Fibroblast of skin of right biceps (primary cell): ENCODE measurements at places on chromosomes 12 and 14.

GRCh38 chr12:57242329-57242690 is 8.7 kb downstream of the STAC3 start:
- DNase-seq: no peak

GRCh38 chr12:5783289-5783920 is 161.7 kb downstream of the ANO2 start:
- DNase-seq: no peak

DNA sequence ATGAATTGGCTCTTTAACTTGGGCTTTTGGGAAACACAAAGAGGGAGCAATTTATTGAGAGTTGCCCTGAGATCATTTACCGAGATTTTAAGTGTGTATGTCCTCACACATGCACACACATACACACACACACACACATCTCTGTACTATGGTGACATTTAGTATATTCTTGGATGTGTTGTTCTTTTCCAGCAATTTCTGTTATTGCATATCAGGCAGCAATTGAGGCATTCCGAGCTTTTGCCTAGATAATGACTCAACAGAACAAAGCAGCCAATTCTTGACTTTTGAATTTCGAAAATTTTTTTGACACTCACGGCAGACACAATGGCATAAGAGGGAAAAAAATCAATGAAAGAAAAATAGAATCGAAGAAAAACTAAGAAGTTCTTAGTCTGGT is 248.5 kb downstream of the DUSP6 start:
- DNase-seq: no peak

GRCh38 chr12:27332714-27333402 is at the start of gene BMAL2:
Gene BMAL2, plus strand, starts transcription at chr12:27332836. Its CDS starts 237 bp downstream, at chr12:27333073.
- peak; percentile 51 for DNase-seq

DNA sequence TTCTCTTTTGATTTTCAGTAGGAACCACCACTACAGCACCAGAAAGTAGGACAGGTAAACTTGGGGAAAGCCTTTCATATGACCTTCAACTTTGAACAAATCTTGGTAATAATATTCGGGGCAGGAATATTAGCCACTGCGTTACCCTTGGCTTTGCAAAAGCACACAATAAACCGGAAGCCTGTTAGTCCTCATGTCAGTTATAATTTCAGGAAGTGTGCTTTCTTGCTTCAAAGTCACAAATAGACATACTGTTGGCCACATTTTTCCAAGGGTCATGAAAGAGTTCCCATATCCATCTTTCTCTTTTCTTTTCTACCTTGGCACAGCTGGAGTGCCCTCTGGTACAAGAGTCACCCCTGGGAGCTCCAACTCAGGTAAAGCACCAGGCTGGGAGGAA is 167.2 kb upstream of the CNTN1 start:
- no peak for DNase-seq

GRCh38 chr12:59115526-59115925 is 195.2 kb upstream of the LRIG3 start:
- peak; percentile 87 for DNase-seq

- DNase-seq: no peak
Observed at GRCh38 chr14:98926801-98927200, 345.2 kb downstream of the BCL11B start.

DNA sequence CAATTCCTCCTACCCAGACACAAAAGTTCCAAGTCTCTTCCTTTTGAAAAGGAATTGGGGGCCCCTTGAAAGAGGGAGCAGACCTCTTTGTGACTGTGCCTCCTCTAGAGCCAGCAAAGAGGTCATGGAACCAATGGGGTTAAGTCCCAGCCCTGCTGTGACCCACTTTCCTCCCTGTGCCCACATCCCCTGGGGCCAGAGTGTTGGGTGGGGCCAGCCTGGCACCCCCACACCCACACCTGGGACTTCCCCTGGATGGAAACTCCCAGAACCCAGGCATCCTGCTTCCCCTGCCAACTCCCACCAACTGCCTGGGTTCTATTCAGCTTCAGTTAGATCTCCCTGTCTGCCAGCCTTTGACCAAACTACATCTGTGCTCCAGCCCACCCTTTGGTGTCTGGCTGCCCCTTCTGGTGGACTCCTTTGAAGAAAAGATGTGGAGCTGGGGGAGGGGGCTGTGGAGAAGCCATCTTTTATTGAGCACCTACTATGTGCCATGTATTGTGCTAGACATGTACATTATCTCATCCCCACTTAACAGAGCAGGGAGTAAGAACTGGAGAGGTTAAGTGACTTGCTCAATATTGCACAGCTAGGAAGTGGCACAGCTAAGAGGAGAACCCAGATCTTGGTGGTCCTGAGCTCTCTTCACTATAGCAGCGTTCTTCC is 4.6 kb upstream of the RARG start:
- DNase-seq: no peak

DNA sequence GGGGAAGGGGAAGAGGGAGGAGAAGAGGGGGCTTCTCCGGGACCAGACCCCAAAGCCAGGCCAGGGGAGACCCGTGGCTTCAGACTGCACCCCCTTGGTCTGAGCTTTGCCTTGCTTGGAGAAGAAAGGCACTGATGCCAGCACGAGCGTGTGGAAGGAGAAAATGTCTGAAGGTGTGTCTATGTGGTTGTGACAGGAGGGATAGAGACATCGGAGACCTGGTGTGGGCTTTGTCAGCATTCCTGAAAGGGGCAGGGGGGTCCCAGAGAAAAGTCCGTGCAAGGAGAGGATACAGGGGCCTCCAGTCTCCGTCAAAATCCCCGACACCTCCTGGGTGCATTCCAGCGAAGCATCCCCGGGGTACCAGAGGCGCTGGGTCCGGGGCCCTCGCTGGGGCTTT is 139.0 kb upstream of the LHX5 start:
- no peak for DNase-seq

DNA sequence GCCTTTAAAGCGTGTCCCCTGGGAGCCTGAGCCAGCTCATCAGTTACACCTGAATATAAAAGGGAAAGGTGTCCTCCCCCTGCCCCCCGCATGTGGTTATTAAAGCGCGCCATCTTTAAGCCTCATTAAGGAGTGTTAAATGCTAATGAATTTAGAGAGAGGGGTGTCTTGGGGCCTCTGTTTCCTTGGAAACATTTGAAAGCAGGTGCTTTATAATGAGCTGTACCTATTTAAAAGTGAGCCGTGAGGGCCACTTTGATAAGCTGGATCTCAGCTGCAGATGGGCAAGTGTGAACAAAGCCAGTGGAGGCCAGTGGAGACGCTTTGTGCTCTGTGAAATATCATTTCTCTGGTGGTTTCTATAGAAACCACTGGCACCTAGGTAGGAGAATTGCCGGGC is 84.0 kb downstream of the BEGAIN start:
- DNase-seq: no peak

- DNase-seq: peak; percentile 16
Observed at GRCh38 chr12:14664434-14665023, 31.9 kb downstream of the GUCY2C start.

DNA sequence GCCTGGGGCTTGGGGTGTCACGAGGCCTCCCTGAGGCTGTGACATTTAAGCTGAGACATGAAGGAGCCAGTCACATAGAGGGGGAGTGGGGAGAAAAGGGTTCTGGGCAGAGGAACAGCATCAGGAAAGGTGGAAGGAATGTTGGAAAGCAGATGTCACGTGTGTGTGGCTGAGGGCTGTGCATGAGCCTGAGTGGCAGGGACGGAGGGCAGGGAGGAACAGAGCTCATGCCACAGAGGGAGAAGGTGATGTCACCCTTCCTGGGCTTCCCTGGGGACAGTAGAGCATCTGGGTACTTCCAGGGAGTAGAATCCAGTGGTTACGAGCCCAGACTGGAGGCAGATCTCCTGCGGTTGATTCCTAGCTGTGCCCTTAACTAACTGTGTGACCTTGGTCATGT is 32.0 kb upstream of the JDP2 start:
- no peak for DNase-seq

DNA sequence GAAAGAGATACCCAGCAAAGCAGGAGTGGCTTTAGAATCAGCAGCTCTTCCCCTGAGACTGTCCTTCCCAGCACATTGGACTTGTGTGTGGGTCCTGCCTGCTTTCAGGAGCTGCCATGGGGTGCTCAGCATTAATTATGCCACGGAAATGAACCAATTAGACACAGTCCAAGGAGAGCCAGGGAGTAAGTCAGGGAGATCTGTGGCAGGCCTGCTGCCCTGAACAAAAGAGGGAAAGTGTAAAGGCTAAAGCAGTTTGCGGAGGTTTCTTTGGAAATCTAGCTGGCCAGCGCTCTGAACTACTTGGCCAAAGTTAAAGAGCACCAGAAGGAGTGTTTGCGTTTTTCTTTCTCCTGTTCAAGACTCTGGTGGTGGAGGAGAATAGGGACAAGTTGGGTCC is 65.7 kb upstream of the SRSF5 start:
- no peak for DNase-seq

- no peak for DNase-seq
Observed at GRCh38 chr14:47935332-47935731, 259.9 kb upstream of the MDGA2 start.

DNA sequence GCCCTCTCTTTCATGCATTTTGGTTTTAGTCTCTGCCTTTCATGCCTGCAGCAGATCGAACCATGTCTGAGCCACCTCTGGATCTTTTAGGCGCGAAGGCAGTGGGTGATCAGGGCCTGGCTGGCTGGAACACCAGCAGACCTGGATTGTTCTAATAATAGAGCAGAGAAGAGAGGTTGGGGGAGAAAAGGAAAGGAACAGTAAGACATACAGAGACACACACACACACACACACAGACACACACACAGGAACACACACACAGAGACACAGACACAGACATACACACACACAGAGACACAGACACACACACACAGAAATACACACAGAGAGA is 38.2 kb downstream of the SERPINA3 start:
- no peak for DNase-seq
